ENCODE measurements at places on chromosomes 16 and 17. TPM values are rescaled to one million over a fixed set of nuclear protein-coding genes. Genes with fewer than 3 reads are reported as not detected.

Gene DBF4B
- 24.3 TPM for total RNA-seq

Gene ARL5C
- not detected for total RNA-seq

Gene C16orf96
- not detected for total RNA-seq

Gene ETV4
- total RNA-seq, result 0.56 TPM

Gene CHTF8
- total RNA-seq, result 129 TPM

Gene CCL5
- total RNA-seq, result 17.2 TPM

Gene ADGRG1
- 10.7 TPM for total RNA-seq

Gene DBNDD1
- not detected for total RNA-seq

Gene IL34
- not detected for total RNA-seq

Gene CD2BP2
- 69.9 TPM for total RNA-seq

Gene ITGB4
- total RNA-seq, result 1.2 TPM

Gene VAC14
- total RNA-seq, result 34.9 TPM

Gene LPO
- 0.16 TPM for total RNA-seq

Gene CXCL16
- 2.7 TPM for total RNA-seq

Gene TPSB2
- not detected for total RNA-seq

Gene BCL6B
- total RNA-seq, result 2.3 TPM

Gene CLEC19A
- total RNA-seq, result not detected

Gene FN3K
- total RNA-seq, result 5.3 TPM

Gene SP6
- total RNA-seq, result 0.21 TPM

Gene GRIN2A
- total RNA-seq, result not detected

Gene MLKL
- total RNA-seq, result 35.6 TPM

Gene CDH3
- total RNA-seq, result 0.86 TPM

Gene RRAD
- 2.1 TPM for total RNA-seq

Gene GAS2L2
- not detected for total RNA-seq

Gene RAB26
- 0.28 TPM for total RNA-seq

Gene TNRC6A
- total RNA-seq, result 47.8 TPM

Gene MYL4
- total RNA-seq, result 0.30 TPM

Gene SGCA
- total RNA-seq, result not detected

Gene PLXDC1
- total RNA-seq, result 2.1 TPM

Gene RNF222
- total RNA-seq, result 0.21 TPM

Gene ADGRG3
- not detected for total RNA-seq

Gene HYDIN
- 0.40 TPM for total RNA-seq

Gene TBX4
- not detected for total RNA-seq

Gene TLCD3B
- total RNA-seq, result 7.4 TPM

Gene SLC7A5
- total RNA-seq, result 233 TPM

Gene DPEP3
- total RNA-seq, result 0.19 TPM

Gene SNAI3
- 6.7 TPM for total RNA-seq

Gene CCL4
- 73.9 TPM for total RNA-seq

Gene GNAO1
- 0.74 TPM for total RNA-seq

Gene KRT17
- 2.5 TPM for total RNA-seq

Gene IFI35
- total RNA-seq, result 38.4 TPM

Gene FBXW10
- not detected for total RNA-seq

Gene OTOP3
- total RNA-seq, result not detected

Gene TMED6
- 4.0 TPM for total RNA-seq

Gene OR1F1
- not detected for total RNA-seq

Gene OTOP2
- total RNA-seq, result not detected

Gene GNGT2
- 27.0 TPM for total RNA-seq

Gene SPNS3
- total RNA-seq, result 5.8 TPM

Gene SDK2
- total RNA-seq, result 0.26 TPM

Gene ZP2
- not detected for total RNA-seq

Gene CA5A
- total RNA-seq, result not detected

Gene KRT32
- total RNA-seq, result not detected

Gene HOXB9
- total RNA-seq, result 0.58 TPM
